ENCODE measurements at places on chromosomes 7 and 10.

- DNase-seq = no peak
These were observed 256.0 kb upstream of the TCERG1L start for GRCh38 chr10:131567279-131568162.

GRCh38 chr10:53162856-53163255 lies 390.3 kb upstream of the MBL2 start:
- DNase-seq = no peak

DNA sequence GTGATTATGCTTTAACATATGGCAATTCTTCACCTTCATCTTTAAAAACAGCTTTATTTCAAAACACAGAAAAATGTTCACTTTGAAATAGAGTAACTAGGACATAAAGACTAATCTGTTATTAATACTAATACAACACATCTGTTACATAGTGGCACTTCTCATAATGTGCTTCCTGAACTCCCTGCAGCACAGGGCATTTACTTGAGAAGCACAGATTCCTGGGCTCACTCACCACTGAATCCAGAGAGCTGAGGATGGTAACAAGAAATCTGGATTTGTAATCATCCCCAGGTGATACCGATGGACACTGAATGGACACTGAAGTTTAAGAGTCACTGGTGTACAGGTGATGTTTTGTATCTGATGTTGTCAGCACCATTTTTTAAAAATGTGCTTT lies 96.1 kb downstream of the COL28A1 start:
- DNase-seq = no peak

GRCh38 chr7:2936891-2937580 lies 92.9 kb upstream of the GNA12 start:
- no peak for DNase-seq

GRCh38 chr10:73914036-73914435 lies 3.1 kb downstream of the PLAU start:
- DNase-seq = no peak

GRCh38 chr10:24623383-24623782 lies 100.3 kb downstream of the ARHGAP21 start:
- DNase-seq = no peak

DNA sequence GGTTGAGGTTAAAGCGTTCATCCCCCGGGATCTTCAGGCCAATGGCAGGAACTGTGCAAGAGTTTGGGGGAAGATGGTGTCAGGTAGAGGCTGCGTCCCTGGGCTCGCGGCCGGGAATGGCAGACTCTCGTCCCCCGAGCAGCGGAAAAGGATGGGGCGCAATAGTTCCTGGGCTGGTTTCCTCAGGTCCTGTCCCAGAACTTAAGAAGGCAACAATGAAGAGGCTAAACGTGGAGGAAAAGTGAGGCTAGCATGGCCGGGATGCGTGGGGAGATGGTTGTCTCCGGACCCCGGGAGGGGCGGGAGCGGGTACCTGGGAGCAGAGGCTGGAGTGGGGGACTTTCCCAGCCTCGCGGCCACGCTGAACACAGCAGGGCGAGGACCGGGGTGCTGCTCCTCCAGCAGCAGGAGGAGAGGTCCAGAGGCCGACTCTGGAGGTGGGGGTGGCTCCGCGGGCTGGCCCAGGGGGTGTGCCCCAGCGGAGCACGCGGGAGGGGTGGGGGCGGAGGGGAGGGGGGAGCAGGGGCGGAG lies 882 bp downstream of the IRF5 start:
- DNase-seq = no peak

DNA sequence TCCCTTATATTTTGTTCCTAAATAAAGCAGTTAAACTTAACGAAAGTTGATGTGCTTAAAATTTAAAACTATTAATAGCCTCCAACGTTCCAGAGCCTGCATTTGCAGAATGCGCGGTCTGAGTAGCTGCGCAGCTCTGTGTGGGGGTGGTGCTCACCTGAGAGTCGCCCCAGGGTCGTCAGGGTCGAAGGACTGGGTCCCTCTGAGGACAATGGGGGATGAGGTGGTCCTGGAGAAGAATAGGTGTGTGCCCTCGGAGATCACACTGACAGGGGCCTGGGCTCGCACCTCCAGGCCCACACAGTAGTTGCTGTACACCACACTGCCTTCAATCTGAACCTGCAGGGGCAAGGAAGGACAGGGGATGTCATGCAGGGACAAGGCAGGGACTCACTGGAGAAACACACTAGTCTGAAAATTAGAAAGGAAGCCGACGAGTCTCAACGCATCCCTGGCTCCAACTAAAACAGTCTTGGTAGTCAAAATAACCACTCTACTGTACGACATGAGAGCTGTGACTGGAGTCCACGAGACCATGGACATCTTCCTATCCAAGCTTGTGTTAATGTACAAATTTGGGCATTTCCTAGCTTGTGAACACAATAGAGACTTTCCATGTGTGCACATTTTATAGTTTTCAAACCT lies 54.4 kb downstream of the PKD1L1 start:
- DNase-seq = no peak

DNA sequence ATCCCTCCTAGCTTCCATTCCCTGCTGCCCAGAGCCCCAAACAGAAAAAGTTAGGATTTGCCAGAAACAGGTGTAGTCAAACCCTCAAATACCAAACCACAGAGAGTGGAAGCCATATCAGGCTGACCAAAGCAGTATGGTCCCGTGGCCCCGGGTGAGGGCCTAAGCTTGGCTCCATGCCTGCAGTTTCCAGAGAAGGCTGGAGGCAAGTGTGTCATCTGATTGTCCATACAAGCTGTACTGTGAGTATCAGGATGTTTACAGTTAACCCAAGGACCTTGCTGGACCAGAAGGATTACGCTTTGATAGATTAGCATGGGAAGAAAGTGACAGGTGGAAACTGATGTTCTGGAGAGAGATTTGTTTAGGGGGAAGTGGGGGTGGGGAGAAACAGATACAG lies 96.3 kb downstream of the PRKAG2 start:
- DNase-seq = no peak
